A673 (cell line): ENCODE measurements at places on chromosomes 13 and 19.

DNA sequence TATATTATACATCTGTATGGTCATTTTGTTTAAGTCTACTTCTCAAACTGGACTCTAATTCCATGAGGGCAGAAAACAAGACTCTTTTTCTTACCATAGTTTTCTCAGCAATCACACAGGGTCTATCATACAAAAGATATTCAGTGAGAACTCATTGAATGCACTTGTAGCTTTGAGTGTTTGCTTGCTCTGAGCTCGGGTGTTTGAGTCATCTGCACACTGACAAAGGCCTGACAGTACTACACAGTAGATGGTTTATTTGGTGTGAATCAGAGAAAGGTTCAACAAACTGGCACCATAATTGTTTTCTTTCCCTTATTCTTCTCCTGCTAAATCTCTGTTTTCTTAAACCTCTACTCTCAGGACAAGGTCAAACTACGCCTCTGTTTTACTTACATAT, 586.4 kb downstream of the LMO7 start:
- H3K27ac ChIP-seq: no peak overlapping the region
- H3K36me3 ChIP-seq: no peaks in the 10 kb centered on the region
- H3K4me3 ChIP-seq: no peak overlapping the region
- no peaks in the 10 kb centered on the region for H3K27me3 ChIP-seq
- no peak for DNase-seq

DNA sequence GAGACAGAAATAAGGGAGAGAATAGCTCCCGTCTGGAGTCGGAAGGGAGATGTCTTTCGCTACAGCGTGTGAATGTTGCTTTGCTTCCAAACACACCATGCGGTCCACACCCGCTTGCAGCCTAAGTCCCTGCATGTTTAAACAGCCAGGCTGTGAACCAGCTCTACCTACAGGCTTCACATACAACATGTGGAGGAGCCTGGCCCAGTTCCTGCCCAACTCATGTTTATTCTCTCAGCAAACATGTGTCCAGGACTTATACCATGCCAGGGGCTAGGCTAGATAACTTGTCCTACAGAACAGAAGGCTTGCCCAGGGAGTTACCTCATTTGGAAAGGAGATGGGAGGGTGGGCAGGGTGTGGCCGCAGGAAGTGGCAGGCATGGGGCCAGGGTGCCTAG, 181.5 kb downstream of the FOXO1 start:
- H3K4me1 ChIP-seq: no peaks in the 10 kb centered on the region
- DNase-seq: no peak
- no peaks in the 10 kb centered on the region for H3K36me3 ChIP-seq
- no peak overlapping the region for H3K4me3 ChIP-seq

DNA sequence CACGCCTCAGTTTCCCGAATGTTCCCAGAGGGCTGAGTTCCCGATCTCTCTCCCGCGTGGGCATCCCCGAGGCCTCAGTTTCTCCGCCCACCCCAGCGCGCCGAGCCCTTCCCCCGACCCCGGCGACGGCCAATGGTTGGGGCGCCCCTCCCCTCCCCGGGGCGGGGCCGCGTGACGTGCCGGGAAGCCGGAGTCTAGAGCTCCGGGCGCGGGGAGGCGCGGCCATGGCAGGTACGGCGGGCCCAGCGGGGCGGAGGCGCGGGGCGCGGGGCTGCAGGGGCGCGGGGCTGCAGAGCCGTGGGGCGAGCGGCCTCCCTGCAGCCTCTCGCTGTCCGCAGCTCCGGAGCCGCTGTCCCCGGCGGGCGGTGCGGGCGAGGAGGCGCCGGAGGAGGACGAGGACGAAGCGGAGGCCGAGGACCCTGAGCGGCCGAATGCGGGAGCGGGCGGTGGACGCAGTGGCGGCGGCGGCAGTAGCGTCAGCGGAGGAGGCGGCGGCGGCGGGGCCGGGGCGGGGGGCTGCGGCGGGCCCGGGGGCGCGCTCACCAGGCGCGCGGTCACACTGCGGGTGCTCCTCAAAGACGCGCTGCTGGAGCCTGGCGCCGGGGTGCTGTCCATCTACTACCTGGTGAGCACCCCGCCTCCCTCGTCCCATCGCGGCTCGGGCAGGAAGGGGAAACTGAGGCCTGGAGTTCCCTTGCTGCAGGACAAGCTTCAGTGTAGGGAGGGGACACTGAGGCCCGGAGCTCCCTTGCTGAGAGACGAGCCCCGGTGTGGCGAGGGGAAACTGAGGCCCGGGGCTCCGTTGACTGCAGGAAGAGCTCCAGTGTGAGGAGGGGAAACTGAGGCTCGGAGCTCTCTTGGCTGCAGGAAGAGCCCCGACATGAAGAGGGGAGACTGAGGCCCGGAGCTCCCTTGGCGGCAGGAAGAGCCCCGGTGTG, at the start of gene MPND:
MPND (plus strand) TSS at position 193 of the 938 bp plus-strand sequence; CDS start at position 225, 32 bp downstream.
- peak; percentile 93 for DNase-seq
- no peaks in the 10 kb centered on the region for H3K36me3 ChIP-seq
- H3K4me3 ChIP-seq: peak within 1 kb of the TSS; percentile 68
- peaks cover 1% of the 10 kb centered on the region for H3K4me1 ChIP-seq

- H3K36me3 ChIP-seq: no peaks in the 10 kb centered on the region
- DNase-seq: no peak
- peak overlapping the region; percentile 29 for H3K27ac ChIP-seq
These were observed 451.2 kb downstream of the DCT start for GRCh38 chr13:94028234-94028633.

GRCh38 chr13:90732049-90732448, 615.4 kb upstream of the MIR17HG start:
- H3K36me3 ChIP-seq: no peaks in the 10 kb centered on the region
- no peak overlapping the region for H3K27ac ChIP-seq
- H3K27me3 ChIP-seq: no peaks in the 10 kb centered on the region
- H3K4me3 ChIP-seq: no peak overlapping the region
- no peaks in the 10 kb centered on the region for H3K4me1 ChIP-seq

- no peak overlapping the region for H3K27ac ChIP-seq
- peak; percentile 43 for DNase-seq
- H3K4me1 ChIP-seq: peaks cover 14% of the 10 kb centered on the region
- H3K4me3 ChIP-seq: no peak overlapping the region
- peaks cover 8% of the 10 kb centered on the region for H3K36me3 ChIP-seq
- no peaks in the 10 kb centered on the region for H3K27me3 ChIP-seq
These were observed 1.9 kb downstream of the MAN2B1 start for GRCh38 chr19:12664406-12665280.

DNA sequence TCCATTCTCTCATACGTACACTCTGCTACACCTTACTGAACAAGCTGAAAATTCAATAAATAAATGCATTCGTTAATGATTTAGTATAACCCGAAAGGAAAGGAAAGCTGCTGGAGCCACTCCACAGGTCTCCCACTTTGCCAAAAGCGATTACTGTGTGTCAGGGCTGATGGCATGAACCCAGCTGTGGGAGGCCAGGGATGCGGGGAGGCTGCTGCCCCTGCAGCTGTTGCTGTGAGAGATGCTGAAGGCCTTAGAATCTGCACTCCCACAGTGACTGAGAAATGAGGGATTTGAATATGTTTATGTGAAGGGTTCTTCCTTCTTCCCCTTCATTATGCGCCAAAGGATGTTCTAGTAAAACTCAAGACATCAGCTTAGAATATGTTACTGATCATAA, 58.7 kb upstream of the NBEA start:
- H3K27ac ChIP-seq: no peak overlapping the region
- H3K4me1 ChIP-seq: no peaks in the 10 kb centered on the region
- H3K27me3 ChIP-seq: peaks cover 13% of the 10 kb centered on the region

DNA sequence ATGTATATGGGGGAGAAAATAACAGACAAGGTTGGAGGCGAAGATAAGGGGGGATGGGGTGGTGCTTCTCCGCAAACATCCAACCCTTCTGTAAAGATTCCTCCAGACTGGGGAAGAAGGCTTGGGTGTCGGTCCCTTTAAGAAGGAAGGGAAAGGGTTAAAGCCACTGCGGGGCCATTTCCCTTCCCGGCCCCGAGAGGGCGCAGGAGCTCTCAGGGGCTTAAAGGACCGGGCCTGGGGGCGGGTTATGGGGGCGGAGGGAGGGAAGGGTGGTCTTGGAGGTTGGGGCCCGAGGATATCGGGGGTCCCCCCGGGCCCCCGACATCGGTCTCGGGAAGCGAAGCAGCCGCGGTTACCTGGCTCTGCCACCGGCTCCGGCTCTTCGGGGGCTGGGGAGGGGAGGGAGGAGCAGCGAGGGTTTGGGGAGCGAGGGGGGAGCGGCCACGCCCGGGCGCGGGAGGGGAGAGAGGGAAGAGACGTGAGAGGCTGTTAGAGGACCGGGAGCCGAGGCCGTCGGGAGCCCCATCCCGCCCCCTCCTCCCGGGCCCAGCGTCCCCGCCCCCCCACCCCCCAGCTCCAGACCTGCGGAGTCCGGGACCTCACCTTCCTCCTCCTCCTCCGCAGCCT, 2.8 kb downstream of the TNNT1 start:
- no peaks in the 10 kb centered on the region for H3K27me3 ChIP-seq
- H3K4me3 ChIP-seq: peak overlapping the region; percentile 53
- peaks cover 18% of the 10 kb centered on the region for H3K4me1 ChIP-seq
- no peaks in the 10 kb centered on the region for H3K36me3 ChIP-seq
- DNase-seq: peak; percentile 65

- no peaks in the 10 kb centered on the region for H3K27me3 ChIP-seq
- no peak overlapping the region for H3K27ac ChIP-seq
- peaks cover 11% of the 10 kb centered on the region for H3K4me1 ChIP-seq
- DNase-seq: no peak
- H3K4me3 ChIP-seq: no peak overlapping the region
These were observed 21.2 kb downstream of the SULT2B1 start for GRCh38 chr19:48573163-48573505.
